ENCODE measurements at places on chromosomes 11 and 22. TPM values are rescaled to one million over a fixed set of nuclear protein-coding genes. Genes with fewer than 3 reads are reported as not detected.

DNA sequence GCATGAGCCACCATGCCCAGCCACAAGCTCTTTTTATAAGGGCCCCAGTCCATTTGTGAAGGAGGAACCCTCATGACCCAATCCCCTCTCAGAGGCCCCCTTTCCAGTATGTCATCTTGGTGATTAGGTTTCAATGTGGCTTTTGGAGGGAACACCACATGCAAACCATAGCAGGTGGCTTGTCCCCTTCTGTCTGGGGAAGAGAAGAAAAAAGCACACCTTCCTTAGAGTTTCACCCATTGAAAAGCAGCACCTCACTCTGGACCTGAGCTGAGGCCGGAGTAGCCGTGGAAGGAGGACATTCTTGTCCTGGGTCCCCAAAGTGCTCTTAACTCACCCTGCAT lies 25.4 kb downstream of the NEAT1 start:
- no peak for DNase-seq

DNA sequence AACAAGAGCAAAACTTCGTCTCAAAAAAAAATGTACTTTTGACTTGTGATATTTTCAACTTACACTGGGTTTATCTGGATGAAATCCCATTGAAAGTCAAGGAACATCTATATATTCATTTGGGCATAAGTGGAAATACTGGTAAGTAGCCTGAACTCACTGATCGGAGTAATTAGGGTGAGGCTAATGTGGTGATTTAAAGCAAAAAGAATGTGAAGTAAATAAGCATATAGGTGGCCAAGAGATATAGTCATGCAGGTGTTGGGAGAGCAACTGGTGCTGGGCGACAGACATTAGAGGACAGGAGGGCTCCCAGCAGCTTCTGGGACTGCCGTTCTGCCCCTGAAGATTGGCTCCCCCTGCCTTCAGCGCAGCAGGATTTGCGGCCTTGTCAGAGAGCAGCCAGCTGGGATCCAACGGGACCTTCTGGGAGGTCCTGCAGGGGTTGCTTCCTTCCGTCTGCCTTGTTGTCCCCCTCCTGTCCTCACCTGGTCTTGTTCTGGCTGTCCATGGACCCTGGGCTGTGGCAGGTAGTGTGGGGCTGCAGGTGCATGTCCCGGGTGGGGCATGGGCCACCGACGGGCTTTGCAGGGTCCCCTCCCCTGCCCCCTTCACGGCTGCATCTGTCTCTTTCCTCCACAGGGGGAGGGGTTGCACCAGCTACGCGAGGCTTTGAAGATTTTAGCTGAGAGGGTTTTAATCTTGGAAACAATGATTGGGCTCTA lies 14.1 kb downstream of the RHBDD3 start:
- DNase-seq: no peak

- DNase-seq: no peak
Measured at GRCh38 chr11:86251345-86251744, 6.8 kb downstream of the EED start.

GRCh38 chr22:33209930-33210784 lies 152.0 kb upstream of the SYN3 start:
- DNase-seq: peak; percentile 58

- peak; percentile 57 for DNase-seq
Measured at GRCh38 chr22:44738347-44738715, 14.0 kb upstream of the ARHGAP8 start.

- DNase-seq: no peak
Measured at GRCh38 chr11:27995083-27995482, 112.9 kb downstream of the KIF18A start.

DNA sequence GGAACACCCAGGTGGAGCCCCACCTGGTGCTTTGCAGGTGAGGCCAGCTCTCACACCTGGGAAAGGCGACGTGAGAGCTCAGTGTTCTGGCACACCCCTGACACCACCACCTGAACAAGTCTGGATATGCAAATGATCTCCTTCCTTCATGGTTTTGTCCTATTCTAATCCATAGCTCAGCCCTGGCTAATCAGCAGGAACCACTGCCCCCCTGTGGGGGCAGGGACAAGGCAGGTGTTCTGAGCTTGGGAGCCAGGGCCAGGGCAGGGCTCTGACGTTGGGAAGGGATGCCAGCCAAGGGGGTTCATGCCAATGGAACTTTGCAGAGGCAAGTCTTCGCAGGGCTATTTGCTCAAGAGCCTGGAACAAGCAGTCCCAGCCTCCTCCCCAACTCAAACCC lies 144.2 kb downstream of the TRIM29 start:
- DNase-seq: no peak

GRCh38 chr11:114163229-114163631 lies 103.7 kb downstream of the ZBTB16 start:
- no peak for DNase-seq

YPEL4 gene
- 0.51 TPM for total RNA-seq

- DNase-seq: no peak
Measured at GRCh38 chr22:43001271-43002201, 13.4 kb downstream of the PACSIN2 start.

MS4A6E gene
- not detected for total RNA-seq

DNA sequence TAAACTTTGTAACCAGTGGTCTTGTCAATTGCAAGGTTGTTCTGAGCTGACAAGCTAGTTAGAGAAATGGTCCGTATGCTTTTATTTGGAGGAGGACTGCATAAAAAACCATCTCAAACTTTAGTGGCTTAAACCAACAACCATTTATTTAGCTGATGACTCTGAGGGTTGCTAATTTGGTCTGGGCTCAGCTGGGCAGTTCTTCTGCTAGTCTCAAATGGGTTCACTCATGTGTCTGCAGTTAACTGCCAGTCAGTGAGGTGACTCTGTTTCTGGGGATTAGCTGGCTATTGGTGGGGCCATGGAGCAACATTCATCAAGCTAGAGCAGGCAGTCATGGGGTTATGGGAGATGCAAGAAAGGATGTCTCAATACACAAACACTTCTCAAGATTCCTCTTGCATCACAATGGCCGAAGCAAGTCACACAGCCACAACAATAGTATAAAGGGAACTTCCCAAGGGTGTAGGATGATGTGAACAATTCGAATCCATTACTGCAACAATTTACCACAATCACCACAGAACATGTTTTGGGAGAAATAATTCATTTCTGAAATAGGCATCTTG lies 521.9 kb downstream of the INSC start:
- no peak for DNase-seq

Data from Right ventricle myocardium inferior (tissue), 1 donor.